Stimulated activated CD8-positive, alpha-beta memory T cell treated with anti-CD3 and anti-CD28 coated beads, Interleukin-4, amount 100 ng/mL, for 4 hours (primary cell): ENCODE measurements at places on chromosomes 2 and 18.

DNA sequence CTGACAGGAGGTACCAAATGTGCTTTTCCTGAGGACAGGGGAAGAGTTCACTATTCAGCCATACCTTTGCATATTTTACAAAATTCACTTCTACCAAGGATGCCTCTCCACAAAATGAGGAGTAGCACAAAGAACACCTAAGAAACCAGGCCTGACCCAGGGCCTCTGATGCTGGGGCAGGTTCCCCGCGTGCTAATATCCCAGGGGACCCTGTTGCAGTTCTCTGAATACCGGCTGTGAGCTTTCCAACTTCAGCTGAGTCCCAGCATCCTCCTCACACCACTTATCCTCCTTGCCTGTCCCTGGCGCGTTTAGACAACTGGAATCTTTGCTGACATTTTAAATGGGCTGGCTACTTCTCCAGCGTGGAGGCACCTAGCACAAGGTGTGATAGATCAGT, 142.3 kb downstream of the BCL2 start:
- no peak for DNase-seq

DNA sequence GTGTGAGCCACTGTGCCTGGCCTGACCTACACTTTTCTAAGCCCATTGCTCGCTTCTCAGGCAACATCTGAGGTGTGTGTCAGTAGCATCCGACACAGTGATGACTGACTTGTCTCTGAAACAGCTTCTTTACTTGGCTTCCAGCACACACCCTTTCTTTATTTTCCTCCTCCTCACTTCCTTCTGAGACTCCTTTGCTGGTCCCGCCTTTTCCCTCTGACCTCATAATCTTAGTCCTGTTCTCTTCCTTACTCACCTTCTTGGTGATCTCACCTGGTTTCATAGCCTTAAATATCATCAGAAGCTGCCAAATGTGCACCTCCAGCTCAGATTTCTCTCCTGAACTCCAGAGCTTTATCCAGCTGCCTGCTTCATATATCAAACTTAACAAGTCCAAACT, 66.6 kb upstream of the PELI1 start:
- DNase-seq: no peak

DNA sequence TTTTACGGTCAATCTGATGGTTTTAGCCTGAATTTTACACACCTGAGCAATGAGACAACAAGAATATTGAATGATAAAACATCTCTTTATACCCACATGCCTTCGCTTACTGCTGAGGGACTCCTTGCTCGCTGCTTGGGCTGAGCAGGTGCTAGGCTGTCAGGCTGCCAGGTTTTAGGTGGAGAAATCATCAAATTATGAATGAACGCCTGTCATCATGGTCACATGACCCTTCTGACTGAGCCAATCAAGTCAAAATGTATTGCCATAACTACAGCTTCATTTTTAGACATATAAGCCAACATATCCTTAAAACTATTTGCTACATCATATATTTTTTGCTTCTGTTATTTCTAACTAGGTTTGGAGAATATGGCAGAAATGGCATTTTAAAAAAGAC, 274.0 kb downstream of the LNPK start:
- DNase-seq: no peak

DNA sequence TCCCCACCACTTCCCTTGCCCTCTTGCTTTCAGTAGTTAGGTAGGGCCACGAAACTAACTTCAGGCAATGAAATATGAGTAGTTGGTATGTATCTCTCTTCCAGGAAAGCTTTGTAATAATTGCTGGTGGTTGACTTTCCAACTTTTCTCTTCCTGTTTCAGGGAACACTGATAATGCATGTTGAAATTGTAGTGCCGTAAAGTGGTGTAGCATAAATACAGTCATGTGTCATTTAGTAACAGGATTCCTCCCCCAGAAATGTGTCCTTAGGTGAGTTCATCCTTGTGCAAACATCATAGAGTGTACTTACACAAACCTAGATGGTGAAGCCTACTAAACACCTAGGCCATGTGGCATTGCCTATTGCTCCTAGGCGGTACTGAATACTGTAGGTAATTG, 429.2 kb downstream of the PID1 start:
- DNase-seq: no peak

GRCh38 chr2:54233832-54234649, 22.0 kb downstream of the TSPYL6 start:
- DNase-seq: no peak

DNA sequence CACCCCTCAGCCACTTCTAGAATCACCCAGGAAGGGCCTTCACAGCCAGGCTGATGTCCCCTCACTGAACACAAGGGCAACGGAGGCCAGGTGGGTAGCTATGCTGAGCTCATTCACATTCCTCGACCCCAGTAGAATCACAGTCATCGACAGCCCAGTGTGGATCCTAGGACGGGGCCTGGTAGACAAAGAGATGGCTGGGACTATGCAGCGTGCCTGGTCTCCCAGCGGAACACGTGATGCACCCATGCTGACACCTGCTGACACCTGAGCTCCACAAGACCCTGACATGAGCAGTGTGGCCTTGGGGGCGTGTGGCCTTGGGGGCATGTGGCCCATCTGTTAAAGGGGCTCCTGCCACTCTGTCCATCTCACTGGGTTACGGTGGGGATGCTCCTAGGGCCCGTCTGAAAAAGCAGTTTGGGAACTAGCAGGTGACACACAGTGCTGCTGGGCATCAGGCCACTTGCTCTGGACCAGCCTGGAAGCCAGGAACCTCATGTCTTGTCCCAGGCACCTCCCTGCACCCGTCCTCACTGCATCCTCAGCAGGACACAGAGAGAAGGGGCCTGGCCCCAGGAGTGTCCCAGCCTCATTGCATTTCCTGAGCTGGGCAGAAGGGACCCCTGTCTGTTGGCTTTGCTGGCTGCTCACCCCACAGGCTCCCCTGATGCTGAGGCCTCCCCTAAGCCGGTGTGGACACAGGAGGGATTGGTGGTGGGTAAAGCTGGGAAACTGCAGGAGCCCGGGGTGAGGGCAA, 9.7 kb downstream of the ECEL1 start:
- no peak for DNase-seq

DNA sequence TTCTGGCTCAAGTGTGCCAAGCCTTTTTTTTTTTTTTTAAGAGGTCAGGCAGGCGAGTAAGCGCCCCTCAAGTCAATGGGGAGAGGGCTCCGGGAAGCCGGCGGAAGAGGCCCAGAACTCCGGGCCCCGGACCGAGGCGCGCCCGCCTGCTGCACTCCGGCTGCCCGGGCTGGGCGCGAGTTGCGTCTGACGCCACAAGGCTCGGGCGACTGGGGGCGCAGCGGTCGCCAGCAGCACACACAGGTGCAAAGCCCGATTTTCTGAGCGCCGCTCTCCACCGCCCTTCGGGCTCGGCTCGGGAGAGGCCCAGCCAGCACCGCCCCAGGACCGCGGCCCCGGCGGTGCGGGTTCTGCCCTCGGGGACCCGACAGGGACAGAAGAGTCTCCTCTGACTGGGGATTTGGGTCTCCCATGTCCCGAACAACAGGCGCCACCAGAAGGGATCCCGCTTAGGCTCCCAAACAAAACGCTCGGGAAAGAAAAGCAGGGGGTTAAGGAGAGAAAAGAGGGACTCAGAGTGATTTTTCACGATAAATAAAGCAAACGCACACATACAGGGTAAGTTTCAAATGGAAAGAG, 787 bp downstream of the ERBB4 start:
- no peak for DNase-seq

GRCh38 chr2:130813722-130814121, 23.0 kb upstream of the ARHGEF4 start:
- no peak for DNase-seq

DNA sequence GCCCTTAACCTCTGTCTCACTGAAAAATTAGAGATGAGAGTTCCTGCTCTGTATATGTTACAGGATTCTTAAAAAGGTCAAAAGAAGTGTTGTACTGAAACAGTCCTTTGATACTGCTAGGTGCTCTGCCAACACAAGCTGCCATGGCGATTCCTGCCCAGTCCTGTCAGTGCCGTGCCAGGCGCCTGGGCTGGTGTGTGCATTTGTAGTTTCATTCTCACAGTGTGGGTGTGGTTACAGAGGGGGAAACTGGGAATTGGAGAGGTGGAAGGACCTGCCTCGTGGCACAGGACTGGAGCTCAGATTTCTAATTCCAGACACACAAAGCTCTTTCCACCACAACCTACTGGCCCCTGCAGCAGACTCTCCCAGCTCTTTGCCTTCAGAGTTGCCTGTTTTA, 122.3 kb upstream of the RAB6C start:
- DNase-seq: no peak

- no peak for DNase-seq
These were observed 31.3 kb downstream of the CNGA3 start for GRCh38 chr2:98377544-98377943.

GRCh38 chr18:78034755-78035154, 785.1 kb downstream of the GALR1 start:
- DNase-seq: no peak

- no peak for DNase-seq
These were observed 49.9 kb downstream of the TMEM17 start for GRCh38 chr2:62455957-62456692.

DNA sequence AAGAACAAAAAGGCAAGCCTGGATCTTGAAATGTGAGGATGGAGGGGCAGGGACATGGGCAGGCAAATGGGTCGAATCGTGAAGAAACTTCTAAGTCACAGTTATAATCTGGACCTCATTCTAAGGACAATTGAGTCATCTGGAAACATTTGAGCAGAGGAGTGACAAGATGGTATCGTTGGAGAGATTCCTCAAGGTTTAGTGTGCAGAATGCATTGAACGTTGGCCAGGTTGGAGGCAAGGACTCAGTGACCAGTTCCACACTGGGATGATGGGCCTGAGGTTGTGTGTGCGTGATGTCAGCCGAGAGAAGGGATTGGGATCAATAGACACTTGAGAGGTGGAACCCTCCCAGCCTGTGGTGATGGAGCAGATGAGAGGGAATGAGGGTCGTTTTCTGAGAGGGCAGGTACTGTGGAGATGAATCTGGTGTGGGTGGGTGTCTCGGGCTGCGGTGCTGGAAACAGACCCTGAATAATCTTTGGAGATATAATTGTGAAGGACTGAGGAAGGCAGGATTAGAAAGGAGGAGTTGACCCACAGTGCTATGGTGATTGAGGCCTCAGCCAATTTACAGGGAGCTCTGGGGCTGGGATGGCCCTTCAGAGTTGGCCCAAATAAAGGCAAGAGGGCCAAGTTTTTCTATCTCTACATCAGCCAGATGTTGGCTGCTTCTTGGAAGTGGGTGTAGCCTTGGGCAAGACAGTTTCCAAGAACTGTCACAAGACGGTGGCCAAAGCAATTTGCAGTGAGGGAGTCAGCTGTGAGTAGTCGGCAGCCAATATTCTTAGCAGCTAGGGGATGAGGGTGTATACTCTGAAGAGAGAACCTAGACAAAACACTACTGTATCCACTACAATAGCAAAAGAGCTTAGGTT, 5.8 kb upstream of the ZNF532 start:
- DNase-seq: no peak

- DNase-seq: no peak
These were observed 1252.7 kb upstream of the FAM98A start for GRCh38 chr2:34851804-34852203.

- no peak for DNase-seq
These were observed 43.9 kb downstream of the PKDCC start for GRCh38 chr2:42091671-42092070.

GRCh38 chr2:227785293-227785692, 28.3 kb upstream of the CCL20 start:
- no peak for DNase-seq

- DNase-seq: no peak
These were observed 62.1 kb upstream of the SLC16A14 start for GRCh38 chr2:230130668-230131364.

- no peak for DNase-seq
These were observed 568.1 kb upstream of the CRIM1 start for GRCh38 chr2:35787302-35788031.

- DNase-seq: no peak
These were observed 278.9 kb downstream of the TSN start for GRCh38 chr2:122034344-122034743.

DNA sequence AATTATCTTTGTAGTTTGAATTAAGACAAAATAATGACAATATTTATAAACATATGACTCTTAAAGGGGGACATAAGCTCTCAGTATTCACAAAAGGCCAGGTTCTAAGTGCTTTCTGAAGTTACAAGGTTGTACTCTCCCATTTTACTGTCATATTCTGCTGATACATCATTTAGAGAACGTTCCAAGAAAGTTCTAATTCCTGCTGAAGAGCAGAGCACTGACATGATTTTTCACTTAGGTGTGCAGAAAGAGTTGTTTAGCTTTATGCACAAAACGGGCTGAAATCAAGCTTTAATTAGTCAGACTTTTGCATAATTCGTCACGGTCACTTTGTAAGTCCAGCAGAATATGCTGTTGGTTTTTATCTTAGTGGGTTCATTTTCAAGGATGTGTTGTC, 37.3 kb downstream of the ADAM23 start:
- no peak for DNase-seq

DNA sequence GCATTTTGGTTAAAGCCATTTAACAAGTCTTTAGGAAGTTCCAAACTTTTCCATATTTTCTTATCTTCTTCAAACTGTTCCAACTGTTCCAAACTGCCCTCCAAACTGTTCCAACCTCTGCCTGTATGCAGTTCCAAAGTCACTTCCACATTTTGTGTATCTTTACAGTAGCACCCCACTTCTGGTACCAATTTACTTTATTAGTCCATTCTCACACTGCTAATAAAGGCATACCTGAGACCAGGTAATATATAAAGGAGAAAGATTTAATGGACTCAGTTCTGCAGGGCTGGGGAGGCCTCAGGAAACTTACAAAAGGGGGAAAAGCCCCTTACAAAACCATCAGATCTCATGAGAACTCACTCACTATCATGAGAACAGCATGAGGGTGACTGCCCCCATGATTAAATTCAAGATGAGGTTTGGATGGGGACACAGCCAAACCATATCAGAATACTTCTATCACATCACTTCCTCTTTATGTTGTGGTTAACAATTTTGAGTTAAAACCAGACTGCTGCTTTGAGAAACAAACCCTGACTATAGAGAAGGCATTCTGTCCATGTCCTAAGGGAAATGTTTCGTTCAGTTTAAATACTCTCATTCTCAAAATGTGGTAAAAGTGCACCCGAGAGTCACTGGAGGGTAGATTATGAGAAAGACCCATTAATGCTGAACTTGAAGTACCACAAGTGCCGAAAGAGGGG, 11.0 kb downstream of the IL18R1 start:
- no peak for DNase-seq

DNA sequence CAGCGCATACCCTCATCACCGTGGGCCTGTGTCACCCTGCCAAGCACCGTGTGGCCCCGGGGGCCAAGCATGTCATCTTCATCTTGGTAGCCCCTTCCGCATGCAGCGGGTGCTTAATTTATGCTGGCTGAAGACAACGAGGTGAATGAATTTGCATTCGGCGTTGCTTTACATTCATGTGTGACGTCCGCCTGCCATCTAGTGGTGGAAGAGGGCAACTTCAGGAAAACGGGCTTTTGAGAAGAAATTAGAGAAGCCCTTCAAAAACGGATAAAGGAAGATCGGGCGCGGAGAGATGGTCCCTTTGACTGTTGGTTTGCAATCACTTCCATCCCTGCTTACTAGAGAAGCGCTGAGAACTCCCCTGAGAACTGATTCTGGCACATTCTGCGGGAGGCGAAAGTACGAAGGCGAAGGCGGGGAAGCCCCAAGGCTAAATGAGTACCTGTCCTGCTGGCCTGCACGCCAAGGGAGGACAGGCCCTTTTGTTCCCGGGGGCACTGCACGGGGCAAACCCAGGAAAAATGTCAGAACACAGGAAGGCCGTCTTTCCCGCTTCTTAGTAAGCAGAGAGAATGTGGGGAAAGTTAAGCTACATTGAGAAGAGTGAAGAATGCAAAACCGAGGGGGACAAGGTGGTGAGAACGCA, 145.9 kb downstream of the ZNF516 start:
- peak; percentile 33 for DNase-seq

GRCh38 chr2:235138339-235138738, 186.5 kb downstream of the SH3BP4 start:
- DNase-seq: no peak
